ENCODE measurements at places on chromosomes 4 and X. TPM values are rescaled to one million over a fixed set of nuclear protein-coding genes. Genes with fewer than 3 reads are reported as not detected.

SEL1L3 gene
- 2.7 TPM for polyA plus RNA-seq

DCAF8L2 gene
- not detected for polyA plus RNA-seq

CLNK gene
- polyA plus RNA-seq, result not detected

ADAM29 gene
- polyA plus RNA-seq, result 0.48 TPM

Data from neural cell (in vitro differentiated cells).